ENCODE measurements at places on chromosomes 16 and 17. TPM values are rescaled to one million over a fixed set of nuclear protein-coding genes. Genes with fewer than 3 reads are reported as not detected.

- no peak for DNase-seq
These were observed 44.8 kb downstream of the TIMM22 start for GRCh38 chr17:1041746-1042145.

DNA sequence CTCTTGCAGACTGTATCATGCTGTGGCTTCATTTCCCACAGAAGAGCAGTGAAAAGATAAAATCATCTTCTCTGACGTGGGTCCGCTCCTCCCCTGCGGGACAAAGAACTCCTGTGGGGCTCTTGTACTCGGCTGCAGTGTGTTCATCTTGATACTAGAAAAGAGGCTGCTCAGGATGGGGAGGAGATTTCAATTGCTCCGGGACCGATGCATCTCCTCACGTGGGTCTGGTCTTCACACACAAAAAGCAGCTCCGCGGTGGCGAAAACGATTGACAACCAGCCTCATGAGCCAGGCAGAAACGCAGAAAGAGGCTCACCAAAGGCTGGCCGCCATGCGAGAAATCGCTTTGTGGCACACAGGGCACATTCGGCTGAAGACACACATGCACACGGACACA lies 14.4 kb upstream of the KCNJ18 start:
- no peak for DNase-seq

DNA sequence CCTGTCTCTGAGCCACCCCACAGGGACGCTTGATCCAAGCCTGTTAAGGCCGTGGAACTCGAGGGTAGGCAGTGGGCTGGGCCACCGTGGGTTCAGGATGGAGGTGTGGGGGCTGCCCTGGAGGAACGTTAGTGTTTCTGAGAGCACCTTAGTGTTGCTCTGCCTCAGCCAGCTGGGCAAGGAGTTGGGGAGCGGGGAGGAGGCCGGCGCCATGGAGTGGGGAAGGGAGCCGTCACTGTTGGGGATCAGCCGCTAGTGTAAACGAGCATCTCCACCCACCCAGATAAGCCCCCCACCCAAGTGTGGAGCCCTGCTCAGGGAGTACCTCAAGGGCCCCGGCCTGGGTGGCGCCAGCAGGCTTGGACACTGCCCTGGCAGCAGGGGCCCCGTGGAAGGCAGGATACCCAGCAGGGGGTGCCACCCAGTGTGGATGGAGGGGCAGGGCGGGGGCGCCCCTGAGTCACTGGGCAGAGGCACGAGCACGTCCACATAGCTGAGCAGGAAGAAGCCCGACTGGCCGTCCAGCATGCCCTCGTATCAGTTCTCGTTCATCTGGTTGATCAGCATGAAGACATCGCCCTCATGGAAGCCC lies 98.6 kb downstream of the KPNA2 start:
- no peak for DNase-seq

ATP1B2 gene
- 1.3 TPM for total RNA-seq

BRIP1 gene
- total RNA-seq = 0.09 TPM
